ENCODE measurements at places on chromosomes 3 and 15.

- DNase-seq, result no peak
Measured at GRCh38 chr15:41495736-41496599, 2.3 kb downstream of the ITPKA start.

DNA sequence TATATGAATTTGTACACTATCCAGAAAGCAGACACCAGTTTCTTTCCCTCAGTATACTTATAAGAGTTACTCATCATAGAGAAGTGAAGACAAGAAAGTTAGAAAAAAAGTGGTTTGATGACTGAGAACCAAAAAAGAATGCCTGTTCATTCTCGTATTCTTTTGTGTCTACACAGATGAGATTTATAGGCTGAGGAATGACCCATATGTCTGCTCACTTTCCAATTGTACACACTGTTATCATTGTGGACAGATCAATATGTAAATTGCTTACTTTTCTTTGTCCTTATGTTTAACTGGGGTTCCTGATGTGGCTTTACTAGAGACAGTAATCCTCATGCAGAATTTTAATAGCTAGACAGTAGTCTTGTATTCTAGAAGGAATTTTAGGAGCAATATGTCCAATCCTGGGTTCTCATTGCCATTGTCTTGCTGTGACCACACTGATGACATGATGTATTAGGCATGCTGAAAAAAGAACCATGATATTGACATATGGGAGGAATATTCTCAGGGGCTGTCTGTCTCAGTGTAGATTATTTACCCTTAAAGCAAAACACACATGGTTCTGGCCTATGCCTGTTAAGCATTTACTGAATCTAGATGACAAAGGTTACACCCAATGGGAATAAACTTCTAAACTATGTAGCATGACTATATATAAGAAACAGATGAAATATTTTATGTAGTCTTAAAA, 669.7 kb downstream of the ROBO1 start:
- DNase-seq, result no peak

GRCh38 chr3:27679691-27680090, 42.4 kb downstream of the EOMES start:
- no peak for DNase-seq

GRCh38 chr15:85745023-85745422, 49.7 kb downstream of the KLHL25 start:
- no peak for DNase-seq

DNA sequence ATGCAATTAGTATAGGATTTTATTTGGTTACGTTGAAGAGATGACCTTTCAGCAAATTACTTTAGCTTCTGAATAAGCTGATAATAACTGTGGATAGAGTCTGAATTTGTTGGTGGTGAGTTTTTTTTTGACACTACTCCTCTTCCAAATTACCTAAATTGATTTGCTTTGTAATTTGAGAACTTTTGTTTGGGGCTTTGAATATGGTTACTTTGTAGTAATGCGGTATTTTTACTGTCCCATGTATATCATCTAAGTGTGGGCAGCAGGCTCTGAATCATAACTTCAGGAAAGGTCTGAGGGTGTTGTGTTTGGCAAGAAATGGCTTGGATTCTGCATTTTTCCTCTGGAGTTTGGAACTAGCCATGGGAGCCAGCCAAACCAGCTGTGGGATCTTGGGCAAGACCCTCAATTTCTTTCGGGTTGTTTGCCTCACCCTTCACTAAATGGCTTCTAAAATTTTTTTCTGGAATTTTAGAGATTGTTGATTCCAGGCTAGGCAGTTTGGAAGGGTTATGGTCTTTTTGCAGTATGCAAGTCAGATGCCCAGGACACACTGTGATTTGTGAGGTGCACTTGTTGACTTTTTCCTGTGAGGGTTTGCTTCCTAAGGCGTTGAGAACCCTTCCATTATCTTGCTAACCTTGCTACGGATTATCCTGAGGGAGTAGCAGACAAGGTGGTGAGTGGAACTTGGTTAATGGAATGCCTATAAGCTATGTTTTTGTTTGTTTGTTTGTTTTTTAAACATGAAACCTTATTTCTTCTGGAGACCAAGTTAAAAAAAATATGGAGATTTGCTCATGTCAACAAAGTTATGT, 10.4 kb downstream of the PTPRG start:
- DNase-seq, result no peak

DNA sequence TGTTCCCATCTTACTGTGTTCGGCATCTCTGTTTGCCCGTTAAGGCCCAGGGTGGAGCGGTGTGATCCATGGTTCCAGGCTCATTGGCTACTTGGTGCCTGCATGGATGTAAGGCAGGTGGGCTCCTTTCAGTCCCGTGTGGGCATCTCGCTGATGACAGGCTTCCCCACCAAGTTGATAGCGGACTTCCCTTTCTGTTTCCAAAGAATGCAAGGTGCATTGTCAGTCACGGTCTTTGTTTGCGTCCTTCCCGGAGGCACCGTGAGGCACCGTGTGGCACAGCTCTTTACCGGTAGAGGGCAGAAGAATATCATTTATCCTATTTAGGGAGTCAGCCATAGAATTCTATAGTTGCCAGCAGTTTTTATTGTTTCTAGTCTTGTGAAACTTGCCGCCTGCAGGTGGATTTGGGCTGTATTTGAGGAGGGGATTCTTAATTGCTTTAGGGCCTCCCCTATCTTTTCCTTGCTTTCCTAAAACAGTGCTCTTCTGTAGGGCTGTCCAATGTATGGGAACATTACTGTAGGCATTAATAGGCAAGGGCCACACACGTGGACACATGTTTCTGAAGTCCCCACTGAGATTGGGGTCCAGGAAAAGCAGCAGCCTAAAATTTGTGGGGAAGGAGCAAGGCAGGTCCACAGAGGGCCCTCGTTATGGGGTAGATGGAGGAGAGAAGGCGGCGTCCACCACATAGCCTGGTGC, 244.1 kb downstream of the SLCO3A1 start:
- DNase-seq, result peak; percentile 70

DNA sequence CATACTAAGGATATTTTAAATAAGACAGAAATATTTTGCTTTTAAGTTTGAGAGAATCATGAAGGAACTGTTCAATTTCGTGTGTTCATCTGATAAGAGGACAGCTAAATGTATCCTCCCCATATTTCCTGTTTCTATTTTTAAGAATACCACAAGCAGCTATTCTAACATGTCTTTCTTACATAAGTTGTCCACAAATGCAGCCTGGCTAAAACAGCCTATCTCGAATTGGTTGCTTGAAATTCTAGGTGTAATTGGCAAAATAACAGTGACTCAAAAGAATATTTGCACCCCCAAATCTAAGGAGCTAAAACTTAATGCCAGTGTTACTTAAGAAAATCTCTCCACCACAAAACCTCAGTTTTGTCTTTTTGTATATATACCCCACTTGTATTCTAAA, 35.0 kb downstream of the BTLA start:
- DNase-seq, result no peak

DNA sequence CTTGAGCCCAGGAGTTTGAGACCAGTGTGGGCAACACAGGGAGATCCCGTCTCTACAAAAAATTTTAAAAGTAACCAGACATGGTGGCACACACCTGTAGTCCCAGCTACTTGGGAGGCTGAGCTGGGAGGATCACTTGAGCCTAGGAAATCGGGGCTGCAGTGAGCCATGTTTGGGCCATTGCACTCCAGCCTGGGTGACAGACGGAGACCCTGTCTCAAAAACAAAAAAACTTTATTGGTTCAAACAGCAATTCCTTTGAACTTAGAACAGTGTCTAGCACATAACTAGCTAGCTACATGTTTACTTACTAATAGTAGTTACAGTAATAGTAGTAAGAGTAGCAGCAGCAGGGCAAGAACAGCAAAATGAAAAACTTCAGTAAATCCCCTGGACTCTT, 10.1 kb downstream of the HAUS2 start:
- no peak for DNase-seq

DNA sequence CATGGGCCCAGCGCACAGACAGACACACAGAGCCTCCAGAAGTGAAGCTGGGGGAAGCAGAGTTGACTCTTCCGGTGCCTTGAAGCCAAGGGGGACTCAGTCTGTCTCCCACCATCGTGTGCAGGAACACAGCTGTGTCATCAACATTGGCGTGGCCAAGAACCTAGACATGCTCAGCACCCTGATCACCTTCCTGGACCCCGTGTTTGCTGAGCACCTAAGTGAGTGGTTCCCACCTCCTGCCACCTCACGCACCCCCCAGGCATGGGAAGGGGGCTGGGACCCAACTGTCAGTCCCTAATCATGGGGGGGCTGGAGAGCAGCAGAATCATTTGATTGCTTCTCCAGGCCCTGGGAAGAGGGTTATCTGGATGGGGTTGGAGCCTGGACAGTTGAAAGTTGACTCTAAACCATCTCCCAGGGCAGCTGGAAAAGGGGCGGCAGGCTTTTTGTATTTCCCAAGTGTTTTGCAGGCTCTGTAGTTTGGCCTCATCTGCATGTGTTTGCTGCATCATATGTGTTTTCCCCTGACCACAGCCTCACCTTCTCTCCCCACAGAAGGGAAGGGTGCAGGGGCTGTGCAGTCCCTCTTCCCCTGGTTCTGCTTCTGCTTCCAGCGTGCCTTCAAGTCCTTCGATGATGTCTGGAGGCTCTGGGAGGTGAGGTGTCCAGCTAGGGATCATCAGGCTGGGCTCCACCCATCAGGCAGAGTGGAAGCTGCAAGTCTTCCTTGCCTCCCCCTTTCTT, 12.8 kb downstream of the TBC1D21 start:
- no peak for DNase-seq

DNA sequence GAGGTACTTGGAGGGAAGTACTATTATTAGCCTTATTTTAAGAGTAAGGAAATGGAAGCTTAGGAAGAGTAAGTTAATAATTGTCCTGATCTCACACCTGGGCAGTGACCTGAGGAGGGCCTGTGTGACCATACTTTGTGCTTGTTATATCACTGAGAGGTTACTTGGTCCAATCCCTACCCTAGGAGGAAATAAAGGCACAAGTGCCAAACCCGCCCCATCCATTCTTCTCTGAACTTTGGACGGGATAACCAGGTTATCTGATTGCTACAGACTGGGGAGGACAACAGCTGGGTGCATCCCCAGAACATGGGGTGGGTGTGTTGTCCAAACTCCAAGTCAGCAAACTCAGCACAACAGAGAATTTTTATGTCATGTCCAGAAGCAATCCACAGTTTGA, 77.7 kb upstream of the NR2E3 start:
- DNase-seq, result no peak

DNA sequence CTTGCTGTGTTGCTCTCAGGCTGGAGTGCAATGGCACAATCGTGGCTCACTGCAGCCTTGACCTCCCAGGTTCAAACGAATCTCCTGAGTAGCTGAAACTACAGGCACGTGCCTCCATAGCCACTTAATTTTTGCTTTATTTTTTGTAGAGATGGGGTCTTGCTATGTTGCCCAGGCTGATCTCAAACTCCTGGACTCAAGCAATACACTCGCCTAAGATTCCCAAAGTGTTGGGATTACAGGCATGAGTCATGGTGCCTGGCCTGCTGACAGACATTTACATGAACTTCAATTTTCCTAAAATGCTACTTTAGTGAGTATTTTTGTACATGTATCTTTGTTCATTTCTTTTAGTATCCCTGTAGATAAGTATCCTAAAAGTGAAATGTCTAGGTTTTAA, 132.3 kb downstream of the SUCLG2 start:
- DNase-seq, result no peak

GRCh38 chr3:144394032-144394431, 422.4 kb downstream of the DIPK2A start:
- no peak for DNase-seq

DNA sequence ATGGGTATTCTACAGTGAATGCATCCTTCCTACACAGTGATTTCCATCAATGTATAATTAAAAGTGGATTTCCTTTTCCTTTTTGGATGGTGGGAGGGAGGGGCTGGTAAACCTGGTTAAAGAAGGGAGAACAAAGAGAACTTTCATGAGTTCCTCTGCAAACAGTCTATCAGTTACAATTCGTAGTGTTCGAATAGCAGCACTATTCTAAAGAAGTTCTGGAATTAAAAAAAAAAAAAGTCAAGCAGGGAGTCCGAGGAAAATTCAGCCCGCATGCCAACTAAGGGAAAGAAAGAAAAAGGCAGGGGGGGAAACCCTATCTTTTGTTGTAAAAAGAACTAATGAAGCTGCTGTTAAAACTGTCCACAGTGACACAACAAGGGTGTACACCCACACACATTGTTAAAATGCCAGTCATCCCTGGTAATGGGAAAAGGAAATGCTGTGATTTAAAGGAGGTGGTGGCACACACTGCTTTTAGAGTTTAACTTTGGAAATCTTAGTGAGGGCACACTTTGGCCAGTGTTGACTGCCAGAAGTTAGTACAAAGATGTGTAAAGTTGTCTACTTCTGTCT, 521.2 kb downstream of the ZIC1 start:
- DNase-seq, result no peak

DNA sequence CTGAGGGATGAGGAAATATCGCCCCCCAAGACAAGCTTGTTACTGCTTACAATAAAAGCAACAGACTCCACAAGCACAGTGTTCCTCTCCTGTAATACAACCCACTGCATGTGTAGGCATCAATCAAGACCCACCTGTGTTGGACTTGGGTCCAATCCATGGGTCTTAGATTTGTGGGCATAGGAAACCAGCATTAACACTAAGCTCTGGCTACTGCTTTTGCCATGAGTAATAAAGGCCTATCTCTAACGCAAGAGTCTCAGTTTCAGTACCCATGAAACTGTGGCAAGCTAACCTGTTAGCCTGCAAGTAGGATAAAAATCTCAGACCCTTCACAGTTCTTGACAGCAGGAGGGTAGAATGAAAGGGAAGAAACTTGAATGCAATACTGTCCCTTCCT, 5.2 kb upstream of the EIF1B start:
- DNase-seq, result no peak

DNA sequence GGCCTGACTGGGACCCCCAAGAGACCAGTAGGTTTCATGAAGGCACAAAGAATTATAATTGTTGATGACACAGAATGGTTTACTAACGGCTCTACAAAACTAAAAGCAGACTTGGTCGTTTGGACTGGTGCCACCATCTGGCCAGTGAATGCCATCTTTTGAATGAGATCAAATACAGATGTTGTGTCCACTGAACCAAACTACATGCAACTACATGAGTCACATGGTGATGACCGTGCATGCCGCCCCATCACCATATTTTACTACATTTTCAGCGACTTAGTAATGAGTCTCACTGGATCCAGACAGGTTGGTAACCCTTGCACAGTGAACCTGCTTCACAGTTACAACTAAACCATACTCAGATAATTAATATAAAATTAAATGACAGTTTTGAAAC, 803.3 kb downstream of the DIPK2A start:
- no peak for DNase-seq

DNA sequence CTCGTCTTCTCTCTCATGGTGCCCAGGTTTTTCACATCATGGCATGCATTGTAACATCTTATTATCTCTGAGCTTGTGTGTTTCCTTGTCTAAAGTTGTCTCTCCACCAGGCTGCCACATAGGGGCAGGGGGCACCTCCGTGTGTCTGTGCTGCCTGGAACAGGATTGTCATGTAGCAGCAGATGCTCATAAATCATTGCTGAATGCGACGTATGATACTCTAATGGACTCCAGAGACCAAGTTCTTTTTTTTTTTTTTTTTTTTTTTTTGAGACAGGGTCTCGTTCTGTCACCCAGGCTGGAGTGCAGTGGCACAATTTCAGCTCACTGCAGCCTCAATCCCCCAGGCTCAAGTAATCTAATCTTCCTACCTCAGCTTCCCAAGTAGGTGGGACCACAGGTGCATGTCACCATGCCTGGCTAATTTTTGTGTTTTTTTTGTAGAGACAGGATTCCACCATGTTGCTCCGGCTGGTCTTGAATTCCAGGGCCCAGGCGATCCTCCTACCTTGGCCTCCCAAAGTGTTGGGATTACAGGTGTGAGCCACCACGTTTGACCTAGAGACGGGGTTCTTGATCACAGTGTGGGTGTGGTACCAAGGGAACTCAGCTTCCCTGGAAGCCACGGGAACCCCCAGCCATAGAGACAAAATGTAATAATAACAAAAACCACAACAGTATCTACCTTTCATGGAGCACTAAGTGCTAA, 4.7 kb upstream of the DNASE1L3 start:
- DNase-seq, result no peak

- DNase-seq, result no peak
Measured at GRCh38 chr3:181718987-181719911, 7.5 kb downstream of the SOX2 start.
